Brain (organoid and tissue), 16 donors: ENCODE measurements at places on chromosomes 6 and 20.

DNA sequence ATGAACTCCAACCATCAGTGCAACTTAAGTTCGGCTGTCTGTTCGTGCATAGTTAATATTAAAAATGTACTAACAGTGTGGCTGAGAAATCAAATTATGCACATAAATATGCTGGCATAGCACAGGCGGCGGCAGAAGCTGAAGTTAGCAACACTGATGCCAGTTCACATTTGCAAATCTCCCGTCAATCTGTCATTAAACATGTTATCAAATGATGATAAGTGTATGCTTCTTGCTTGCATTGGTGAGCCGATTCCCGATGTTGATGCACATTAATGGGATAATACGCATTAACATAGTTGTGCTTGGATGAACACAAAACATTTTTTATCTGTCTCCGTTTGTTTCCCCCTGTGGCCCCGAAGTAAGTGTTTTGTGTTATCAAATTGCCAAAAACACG lies 309.4 kb downstream of the ZNF217 start:
- no peak for DNase-seq

DNA sequence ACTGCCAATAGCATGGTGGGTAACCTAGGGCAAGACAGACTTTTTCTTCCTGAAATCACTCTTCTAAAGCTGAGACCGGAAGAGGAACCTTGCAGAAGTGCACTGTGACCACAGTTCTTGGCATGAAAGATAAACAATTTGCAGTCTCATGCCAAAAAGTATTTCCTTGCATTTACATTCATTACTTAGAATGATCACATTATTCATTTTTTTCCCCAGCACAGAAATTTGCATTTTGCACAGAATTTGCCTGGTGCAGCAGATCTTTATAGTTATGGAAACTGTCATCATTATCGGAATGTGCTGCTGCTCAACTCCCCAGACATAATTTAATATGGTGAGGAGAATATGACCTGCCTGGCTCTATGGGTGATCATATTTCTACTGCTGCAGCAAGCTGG lies 42.2 kb upstream of the EDN3 start:
- no peak for DNase-seq

- DNase-seq: no peak
These were observed 403.5 kb downstream of the CDH4 start for GRCh38 chr20:61655591-61655990.

- no peak for DNase-seq
These were observed 68.4 kb downstream of the ATG5 start for GRCh38 chr6:106257195-106257594.

DNA sequence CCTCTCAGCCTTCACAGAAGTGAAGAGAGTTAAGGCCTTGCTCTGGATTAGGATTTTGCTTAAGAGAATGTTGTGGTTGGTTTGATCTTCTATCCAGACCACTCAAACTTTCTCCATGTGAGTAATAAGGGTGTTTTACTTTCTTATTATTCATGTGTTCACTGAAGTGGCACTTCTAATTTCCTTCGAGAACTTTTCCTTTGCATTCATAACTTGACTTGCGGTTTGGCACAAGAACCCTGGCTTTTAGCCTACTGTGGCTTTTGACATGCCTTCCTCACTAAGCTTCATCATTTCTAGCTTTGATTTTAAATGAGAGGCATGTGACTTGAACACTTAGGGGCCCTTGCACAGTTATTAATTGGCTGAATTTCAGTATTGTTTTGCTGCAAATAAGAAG lies 166.1 kb upstream of the OPRM1 start:
- DNase-seq: no peak

DNA sequence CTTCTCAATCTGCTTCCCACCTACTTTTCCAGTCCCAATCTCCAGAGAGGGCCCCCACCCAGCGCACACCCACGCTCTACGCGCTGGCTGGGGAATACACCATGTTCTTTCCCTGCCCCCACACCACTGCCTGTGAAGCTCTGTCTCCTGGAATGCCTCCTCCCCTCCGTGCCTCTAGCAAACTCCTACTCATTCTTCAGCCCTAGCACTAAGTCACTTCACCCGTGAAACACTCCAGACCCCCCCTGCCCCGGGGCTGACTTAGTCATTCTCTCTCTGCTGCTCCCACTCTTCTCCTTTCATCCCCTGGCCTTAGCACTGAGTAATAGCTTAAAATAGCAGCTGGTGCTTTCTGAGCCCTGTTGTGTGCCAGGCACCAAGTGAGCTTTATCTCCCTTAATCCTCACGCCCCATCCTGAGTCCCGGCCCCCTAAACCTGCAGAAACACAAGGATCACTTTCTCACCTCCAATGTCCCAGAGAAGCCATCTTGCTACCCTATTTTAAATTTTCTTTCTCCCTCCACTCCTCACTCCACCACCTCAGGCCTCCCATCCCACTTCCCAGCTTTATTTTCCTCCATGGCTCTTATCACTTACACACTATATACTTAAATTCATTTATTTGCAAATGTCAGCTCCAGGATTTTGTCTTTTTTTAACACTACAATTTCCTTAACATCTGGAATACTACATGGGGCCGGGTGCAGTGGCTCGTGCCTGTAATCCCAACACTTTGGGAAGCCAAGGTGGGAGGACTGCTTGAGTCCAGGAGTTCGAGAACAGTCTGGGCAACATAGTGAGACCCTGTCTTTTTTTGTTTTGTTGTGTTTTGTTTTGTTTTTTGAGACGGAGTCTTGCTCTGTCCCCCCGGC lies 6.3 kb upstream of the PARD6B start:
- DNase-seq: no peak

- no peak for DNase-seq
These were observed 5.9 kb downstream of the NUDT3 start for GRCh38 chr6:34386316-34387137.

DNA sequence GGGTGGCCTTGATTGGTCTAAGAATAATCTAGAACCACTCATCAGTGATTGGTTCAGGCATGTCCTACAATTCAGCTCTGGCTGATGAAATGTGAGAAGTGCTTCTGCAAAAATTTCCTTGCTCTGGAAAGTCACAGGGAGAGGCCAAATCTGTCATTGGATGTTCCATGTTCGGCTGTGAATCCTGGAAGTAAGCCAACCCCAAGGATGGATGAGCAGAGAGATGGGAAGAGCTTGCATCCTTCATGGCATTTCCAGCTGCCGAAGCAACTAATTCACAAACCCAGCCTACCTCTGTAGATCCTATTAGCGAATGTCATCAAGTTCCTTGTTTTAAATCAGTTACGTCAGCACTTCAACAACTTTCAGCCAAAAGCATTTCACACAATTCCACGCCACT lies 187.2 kb upstream of the SOX4 start:
- no peak for DNase-seq

- peak; percentile 46 for DNase-seq
These were observed 521 bp downstream of the CDK5RAP1 start for GRCh38 chr20:33400812-33401183.

GRCh38 chr20:53809728-53810365 lies 216.2 kb upstream of the ZNF217 start:
- DNase-seq: no peak

DNA sequence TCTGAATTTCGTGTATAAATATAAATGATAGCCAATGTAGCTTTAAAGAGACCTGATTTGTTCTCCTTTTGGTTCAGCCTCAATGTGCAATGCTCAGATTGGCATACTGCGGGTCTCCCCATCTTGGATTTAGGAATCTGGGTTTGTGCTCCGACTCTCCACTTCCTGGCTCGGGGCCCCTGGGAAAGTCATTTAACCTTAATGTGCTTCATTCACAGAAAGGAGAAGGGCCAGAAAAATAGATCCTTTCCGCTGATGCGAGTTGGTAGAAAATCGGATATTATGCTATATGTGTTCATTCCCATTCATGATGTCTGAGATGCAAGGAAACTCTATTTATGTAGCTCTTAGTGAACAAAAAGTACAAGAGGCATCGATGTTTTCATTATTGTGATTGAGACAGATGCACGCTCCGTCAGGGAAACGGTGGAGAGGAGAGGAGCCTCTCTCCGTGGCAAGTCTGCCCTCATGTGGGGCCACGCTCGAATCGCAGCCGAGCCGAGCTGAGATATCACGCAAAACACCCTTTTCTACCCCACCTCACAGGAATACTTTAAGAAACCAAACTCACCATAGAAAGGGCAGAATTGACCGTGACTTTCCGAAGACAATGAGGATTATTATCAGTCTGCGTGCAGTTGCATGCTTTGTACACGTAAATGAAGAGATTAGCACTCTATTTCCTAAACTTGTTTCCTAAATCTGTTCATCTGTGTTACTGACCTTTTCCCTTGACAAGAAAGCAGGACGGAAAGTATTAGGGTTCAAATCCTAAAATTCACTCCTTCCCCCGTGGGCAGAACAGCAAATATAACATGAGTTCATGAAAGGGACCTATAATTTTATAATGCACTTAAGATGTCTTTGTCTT lies 136.6 kb downstream of the COL9A1 start:
- peak; percentile 68 for DNase-seq

- peak; percentile 63 for DNase-seq
These were observed 258 bp downstream of the PHF10 start for GRCh38 chr6:169723991-169724493.

- no peak for DNase-seq
These were observed 65.7 kb downstream of the CYP39A1 start for GRCh38 chr6:46586906-46587305.

DNA sequence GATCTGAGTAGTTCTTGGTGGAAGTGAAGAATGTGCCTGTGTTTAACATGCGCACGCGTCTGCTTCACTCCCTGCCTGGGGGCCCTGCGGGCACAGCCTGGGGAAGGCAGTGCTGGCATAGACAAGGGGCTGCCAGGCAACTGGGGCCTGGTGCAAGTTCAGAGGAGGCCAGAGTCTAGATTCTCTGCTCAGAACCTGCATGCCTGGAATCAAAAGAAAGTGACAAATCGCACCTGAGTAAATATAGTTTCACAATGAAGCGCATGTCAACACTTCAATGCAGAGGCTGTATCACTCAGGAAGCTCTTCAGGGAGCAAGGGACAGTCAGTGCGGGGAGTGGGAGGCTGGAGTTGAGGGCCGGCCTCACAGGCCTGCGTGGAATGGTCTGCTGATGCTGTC lies 24.2 kb upstream of the PPP1R14C start:
- DNase-seq: peak; percentile 41

DNA sequence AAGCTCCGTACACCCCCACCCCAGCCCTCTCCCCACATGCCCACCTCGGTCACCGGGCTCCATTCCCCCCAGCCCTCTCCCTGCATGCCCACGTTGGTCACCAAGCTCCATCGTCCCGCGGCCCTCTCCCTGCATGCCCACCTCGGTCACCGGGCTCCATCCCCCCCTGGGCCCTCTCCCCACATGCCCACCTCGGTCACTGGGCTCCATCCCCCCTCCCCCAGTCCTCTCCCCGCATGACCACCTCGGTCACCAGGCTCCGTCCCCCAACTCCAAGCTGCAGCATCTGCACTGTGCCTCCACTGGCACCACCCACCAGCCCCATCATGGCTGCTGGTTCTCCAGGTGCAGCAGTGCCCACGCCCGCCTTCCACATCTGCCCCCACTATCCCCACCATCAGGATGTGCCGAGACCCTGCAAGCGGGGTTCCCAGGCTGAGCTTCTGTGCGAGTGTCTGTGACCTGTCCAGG lies 16.8 kb downstream of the TAF4 start:
- no peak for DNase-seq

GRCh38 chr20:59735486-59735885 lies 131.1 kb downstream of the PHACTR3 start:
- no peak for DNase-seq

GRCh38 chr6:158312165-158312564 lies at the start of gene TULP4:
Gene TULP4, plus strand, starts transcription at chr6:158312465. Its CDS starts 1,552 bp downstream, at chr6:158314017.
- no peak for DNase-seq

DNA sequence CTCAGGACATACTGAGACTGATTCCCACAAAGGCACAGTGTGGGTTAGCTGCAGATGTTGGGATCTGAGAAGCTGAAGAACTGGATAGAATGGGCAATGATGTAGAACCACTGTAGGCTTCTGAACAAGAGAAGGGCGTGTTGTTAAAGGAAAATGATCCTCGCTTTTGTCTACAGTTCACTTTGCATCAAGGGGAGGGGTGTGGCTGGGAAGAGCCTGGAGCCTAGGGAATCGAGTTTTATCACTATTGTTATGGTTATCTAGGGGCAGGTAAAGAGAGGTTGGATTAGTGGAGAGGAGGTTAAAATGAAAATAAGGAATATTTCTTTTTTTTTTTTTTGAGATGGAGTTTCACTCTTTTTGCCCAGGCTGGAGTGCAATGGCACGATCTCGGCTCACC lies 768.1 kb downstream of the KIF16B start:
- no peak for DNase-seq

DNA sequence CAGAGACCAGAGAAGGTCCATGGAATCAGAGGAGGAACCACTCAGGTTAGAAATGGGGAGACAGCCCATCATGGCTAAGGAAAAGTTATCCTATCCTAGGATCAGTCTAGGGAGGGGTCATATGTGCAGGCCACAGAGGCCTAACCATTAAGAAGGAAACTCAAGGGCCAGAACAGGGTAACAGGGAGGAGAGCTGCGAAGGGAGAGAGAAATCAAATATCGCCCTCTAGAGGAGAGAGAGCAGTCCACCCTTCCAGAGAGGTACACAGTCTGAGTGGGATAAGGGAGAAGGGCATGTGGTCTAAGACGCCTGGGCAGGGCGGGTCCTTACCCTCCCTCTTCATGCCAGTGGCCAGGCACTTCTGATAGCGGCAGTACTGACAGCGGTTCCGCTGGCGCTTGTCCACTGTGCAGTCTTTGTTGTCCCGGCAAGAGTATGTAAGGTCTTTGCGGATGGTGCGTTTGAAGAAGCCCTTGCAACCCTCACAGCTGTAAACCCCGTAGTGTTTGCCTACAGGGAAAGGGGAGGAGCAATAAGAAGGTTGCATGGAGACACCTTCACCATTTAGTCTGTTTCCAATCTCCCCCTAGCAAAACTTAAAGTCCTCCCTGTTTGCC lies 2.9 kb downstream of the RXRB start:
- no peak for DNase-seq

DNA sequence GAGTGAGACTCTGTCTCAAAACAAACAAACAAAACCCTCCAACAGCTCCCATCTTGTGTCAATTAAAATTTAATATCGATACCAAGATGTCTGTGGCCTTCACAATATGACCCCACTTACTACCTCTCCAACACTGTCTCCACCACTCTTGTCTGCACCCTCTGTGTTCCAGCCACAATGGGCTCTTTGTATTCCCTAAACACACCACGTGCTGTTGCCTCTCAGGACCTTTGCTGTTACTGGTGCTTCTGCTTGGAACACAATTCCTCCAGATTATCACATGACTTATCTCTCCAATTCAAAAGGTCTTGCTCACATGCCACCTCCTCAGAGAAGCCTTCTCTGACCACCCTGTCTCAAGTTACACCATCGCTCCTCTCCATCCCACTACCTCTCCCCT lies 6.0 kb upstream of the HCK start:
- no peak for DNase-seq

DNA sequence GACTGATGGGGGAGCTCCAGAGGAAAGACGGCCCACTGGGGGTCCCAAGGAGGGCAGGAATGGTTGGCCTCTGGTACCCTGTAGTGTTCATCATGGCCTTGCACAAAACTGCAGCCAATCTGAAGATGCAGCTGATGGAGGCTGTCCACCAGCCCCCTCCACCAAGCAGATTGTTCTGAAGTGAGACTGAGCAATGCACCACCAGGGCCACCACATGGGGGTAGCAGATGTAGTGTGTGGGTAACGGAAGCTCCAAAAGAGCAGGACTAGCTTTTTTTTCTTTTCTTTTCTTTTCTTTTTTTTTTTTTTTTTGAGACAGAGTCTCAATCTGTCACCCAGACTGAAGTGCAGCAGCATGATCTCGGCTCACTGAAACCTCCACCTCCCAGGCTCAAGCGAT lies 181.0 kb upstream of the MYLIP start:
- no peak for DNase-seq
